ENCODE measurements at places on chromosomes 3 and 15.

DNA sequence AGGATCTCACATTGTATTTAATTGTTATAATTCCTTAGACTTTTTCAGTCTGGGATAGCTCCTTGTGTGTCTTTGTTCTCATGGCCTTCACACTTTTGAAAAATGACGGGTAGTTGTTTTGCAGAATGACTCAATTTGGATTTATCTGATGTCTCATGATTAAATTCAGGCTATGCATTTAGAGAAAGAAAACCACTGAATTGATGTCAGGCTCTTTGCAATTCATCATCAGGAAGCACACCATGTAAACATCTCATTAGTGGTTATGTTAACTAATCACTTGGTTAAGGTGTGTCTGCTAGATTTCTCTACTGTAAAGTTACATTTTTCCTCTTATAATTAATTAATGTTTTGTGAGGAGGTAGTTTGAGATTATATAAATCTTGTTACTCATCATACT, 8.0 kb upstream of the SLC22A13 start:
- H3K27me3 ChIP-seq: no peaks in the 10 kb centered on the region
- H3K27ac ChIP-seq: no peak overlapping the region
- no peak overlapping the region for H3K4me3 ChIP-seq
- no peak for DNase-seq

- no peak overlapping the region for H3K4me3 ChIP-seq
- no peaks in the 10 kb centered on the region for H3K27me3 ChIP-seq
- no peaks in the 10 kb centered on the region for H3K4me1 ChIP-seq
- DNase-seq: no peak
- no peaks in the 10 kb centered on the region for H3K36me3 ChIP-seq
- H3K27ac ChIP-seq: no peak overlapping the region
Observed at GRCh38 chr3:173870976-173871375, 473.4 kb downstream of the NLGN1 start.

- no peak for DNase-seq
- no peak overlapping the region for H3K4me3 ChIP-seq
- no peaks in the 10 kb centered on the region for H3K27me3 ChIP-seq
- no peak overlapping the region for H3K27ac ChIP-seq
- H3K4me1 ChIP-seq: no peaks in the 10 kb centered on the region
Observed at GRCh38 chr3:54322354-54322753, 200.0 kb downstream of the CACNA2D3 start.

GRCh38 chr3:49132437-49133225, at the start of gene LAMB2:
TSS of gene LAMB2 (minus strand) at chr3:49133050. CDS start at chr3:49132867, 183 bp downstream.
- 0 out of 2 replicates have a peak, but pooled peaks cover 4% of the 10 kb centered on the region for H3K4me1 ChIP-seq
- no peak within 1 kb of the TSS for H3K27ac ChIP-seq
- H3K4me3 ChIP-seq: peak within 1 kb of the TSS; percentile 73
- peaks cover 3% of the 10 kb centered on the region for H3K36me3 ChIP-seq

- H3K4me1 ChIP-seq: no peaks in the 10 kb centered on the region
- DNase-seq: no peak
- H3K4me3 ChIP-seq: no peak overlapping the region
- H3K27ac ChIP-seq: no peak overlapping the region
- no peaks in the 10 kb centered on the region for H3K36me3 ChIP-seq
Observed at GRCh38 chr3:100170486-100170885, 56.2 kb upstream of the FILIP1L start.

DNA sequence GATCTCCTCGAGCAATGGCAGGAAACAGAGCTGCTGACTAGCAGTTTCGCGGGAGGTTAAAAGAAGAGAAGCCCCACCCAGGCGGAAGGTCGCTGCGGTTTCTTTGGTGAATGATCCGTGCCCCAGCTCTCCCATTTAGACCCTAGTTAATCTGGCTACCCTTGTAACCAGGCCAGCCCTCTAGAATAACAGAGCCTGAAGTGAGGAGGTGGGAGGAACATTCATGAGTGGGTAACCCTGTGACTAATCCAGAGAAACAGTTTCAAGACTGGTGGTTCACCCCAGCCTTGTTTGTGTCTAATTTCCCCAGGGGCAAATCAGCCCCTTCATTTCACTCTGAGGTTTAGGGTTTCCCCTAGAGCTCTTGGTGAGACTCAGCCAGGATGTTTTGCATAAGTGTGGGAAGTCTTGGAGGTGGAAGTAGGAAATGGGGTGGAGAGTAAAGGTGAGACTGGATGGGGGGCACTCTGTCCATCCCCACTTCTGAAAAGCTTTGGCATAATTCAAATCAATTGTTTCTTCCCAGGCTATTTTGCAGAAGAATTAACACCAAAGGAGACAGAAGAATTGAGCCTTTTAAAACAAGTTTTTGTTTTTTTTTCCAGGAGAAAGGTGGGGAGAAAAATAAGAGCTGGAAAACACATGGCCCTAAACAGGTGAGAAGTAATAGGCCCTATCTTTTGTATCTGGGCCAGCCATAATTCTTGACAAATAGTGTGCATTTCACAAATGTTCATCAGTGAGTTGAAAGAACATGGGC, 303.1 kb downstream of the RPLP1 start:
- H3K36me3 ChIP-seq: no peaks in the 10 kb centered on the region
- H3K27ac ChIP-seq: no peak overlapping the region
- H3K27me3 ChIP-seq: no peaks in the 10 kb centered on the region
- H3K4me3 ChIP-seq: no peak overlapping the region
- no peaks in the 10 kb centered on the region for H3K4me1 ChIP-seq
- DNase-seq: no peak

GRCh38 chr15:57044072-57044702, 125.7 kb downstream of the TCF12 start:
- no peaks in the 10 kb centered on the region for H3K36me3 ChIP-seq
- no peak overlapping the region for H3K27ac ChIP-seq
- no peaks in the 10 kb centered on the region for H3K4me1 ChIP-seq
- no peak overlapping the region for H3K4me3 ChIP-seq
- no peak for DNase-seq

DNA sequence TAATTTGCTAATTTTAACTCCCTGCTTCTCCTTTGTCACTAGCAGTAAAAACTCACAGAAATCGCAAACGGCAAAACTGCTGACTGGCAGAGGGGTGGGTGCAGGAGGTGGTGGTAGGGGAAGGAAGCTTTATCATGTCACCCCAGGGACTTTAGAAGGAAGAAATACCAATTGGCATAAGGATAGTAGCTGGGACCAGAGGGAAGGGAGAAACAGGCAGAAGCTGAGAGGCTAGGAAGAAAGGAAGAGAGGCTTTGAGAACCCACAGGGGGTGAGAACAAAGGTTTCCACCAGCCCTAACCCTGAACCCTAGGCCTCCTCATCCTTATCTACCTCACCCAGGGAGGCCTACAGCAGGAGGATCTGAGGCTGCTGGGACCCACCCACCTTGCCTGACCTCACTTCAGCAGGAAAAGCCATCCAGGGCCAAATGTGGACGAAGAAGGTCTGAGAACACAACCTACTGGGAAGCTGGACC, 10.7 kb downstream of the ITGB5 start:
- H3K27me3 ChIP-seq: no peaks in the 10 kb centered on the region
- no peak overlapping the region for H3K27ac ChIP-seq
- H3K36me3 ChIP-seq: peaks cover 2% of the 10 kb centered on the region
- no peak for DNase-seq

DNA sequence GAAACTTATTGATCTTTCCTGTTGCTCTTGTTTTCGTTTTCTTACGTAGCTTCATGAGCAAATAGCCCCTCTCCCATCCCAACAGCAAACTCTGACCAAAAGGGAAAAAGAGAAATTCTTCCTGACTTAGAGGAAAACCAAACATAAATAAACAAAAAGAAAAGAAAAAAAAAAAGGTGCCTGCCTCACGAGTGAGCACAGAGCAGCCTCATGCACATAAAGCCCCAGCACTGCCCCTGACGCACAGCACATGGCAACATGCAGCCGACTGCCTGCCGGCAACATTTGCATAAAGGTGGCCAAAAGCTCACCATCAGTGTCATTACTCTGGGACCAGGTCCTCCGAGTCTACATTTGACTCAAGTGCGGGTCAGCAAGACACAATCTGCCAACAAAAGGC, 6.4 kb downstream of the POC1A start:
- no peak overlapping the region for H3K4me3 ChIP-seq
- peaks cover 2% of the 10 kb centered on the region for H3K4me1 ChIP-seq
- H3K27ac ChIP-seq: no peak overlapping the region
- DNase-seq: no peak
- peaks cover 33% of the 10 kb centered on the region for H3K36me3 ChIP-seq
- no peaks in the 10 kb centered on the region for H3K27me3 ChIP-seq

DNA sequence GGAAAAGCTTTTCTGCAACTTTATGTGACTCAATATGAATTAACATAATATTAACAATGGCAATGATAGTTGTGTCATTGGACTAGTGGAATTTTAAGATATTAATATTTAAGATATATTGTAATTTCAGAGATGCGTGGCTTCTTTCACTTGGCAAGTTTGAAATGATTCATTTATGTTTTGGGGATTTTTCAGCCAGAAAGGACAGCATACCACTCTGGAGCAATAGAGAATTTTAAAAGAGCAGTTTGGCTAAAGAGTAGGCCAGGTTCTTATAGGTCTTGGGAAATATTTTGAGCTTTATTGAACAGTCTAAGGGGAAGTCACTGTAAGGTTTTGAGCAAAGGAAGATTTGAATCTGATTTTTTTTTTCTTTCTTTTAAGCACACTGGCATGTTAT, 16.5 kb downstream of the GMPS start:
- H3K4me3 ChIP-seq: no peak overlapping the region
- H3K4me1 ChIP-seq: no peaks in the 10 kb centered on the region
- H3K36me3 ChIP-seq: no peaks in the 10 kb centered on the region
- H3K27ac ChIP-seq: no peak overlapping the region

DNA sequence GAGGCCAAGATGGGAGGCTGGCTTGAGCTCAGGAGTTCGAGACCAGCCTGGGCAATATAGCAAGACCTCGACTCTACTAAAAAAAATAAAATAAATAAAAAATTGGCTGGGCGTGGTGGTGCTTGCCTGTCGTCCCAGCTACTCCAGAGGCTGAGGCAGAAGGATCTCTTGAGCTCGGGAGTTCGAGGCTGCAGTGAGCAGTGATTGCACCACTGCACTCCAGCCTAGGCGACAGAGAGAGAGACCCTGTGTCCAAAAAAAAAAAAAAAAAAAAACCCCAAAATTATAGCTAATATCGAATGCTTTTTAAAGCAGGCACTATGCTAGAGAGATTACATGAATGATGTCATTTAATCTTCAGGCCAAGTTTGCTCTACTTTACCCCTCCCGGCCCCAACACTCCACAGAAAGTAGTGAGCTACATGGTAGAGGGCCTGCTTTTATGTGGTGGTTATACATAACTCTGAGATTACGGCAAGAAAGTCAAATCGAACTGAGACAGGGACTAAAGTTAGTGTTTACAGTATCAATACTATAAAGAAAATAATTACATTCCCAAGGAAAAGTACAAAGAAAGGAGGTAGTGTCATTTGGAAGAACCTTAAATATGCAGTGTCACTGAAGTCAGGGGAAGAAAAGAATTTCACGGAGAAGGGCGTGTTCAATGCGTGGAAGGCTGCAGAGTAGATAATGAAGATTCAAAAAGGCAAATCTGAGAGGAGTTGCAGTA, 1.1 kb downstream of the ADPGK start:
- peak overlapping the region; percentile 82 for H3K4me3 ChIP-seq
- no peaks in the 10 kb centered on the region for H3K4me1 ChIP-seq
- no peak for DNase-seq
- no peaks in the 10 kb centered on the region for H3K36me3 ChIP-seq
- no peaks in the 10 kb centered on the region for H3K27me3 ChIP-seq

GRCh38 chr3:119145500-119146167, at the start of gene TEX55:
TSS of gene TEX55 (plus strand) at chr3:119146165. CDS start at chr3:119146190, 25 bp downstream.
- no peaks in the 10 kb centered on the region for H3K36me3 ChIP-seq
- H3K27me3 ChIP-seq: no peaks in the 10 kb centered on the region
- H3K27ac ChIP-seq: no peak within 1 kb of the TSS
- no peak within 1 kb of the TSS for H3K4me3 ChIP-seq
- H3K4me1 ChIP-seq: no peaks in the 10 kb centered on the region

- no peaks in the 10 kb centered on the region for H3K27me3 ChIP-seq
- no peaks in the 10 kb centered on the region for H3K36me3 ChIP-seq
- no peak overlapping the region for H3K4me3 ChIP-seq
- no peak for DNase-seq
- no peak overlapping the region for H3K27ac ChIP-seq
Observed at GRCh38 chr15:83170474-83171165, 37.0 kb downstream of the HDGFL3 start.

GRCh38 chr3:31196881-31197364, 302.5 kb upstream of the GADL1 start:
- H3K36me3 ChIP-seq: no peaks in the 10 kb centered on the region
- H3K4me3 ChIP-seq: no peak overlapping the region
- no peaks in the 10 kb centered on the region for H3K27me3 ChIP-seq
- H3K27ac ChIP-seq: no peak overlapping the region

GRCh38 chr3:127750226-127751031, 71.9 kb downstream of the MGLL start:
- H3K27ac ChIP-seq: no peak overlapping the region
- H3K4me3 ChIP-seq: no peak overlapping the region
- no peak for DNase-seq
- H3K36me3 ChIP-seq: no peaks in the 10 kb centered on the region
- H3K27me3 ChIP-seq: no peaks in the 10 kb centered on the region
- H3K4me1 ChIP-seq: no peaks in the 10 kb centered on the region

DNA sequence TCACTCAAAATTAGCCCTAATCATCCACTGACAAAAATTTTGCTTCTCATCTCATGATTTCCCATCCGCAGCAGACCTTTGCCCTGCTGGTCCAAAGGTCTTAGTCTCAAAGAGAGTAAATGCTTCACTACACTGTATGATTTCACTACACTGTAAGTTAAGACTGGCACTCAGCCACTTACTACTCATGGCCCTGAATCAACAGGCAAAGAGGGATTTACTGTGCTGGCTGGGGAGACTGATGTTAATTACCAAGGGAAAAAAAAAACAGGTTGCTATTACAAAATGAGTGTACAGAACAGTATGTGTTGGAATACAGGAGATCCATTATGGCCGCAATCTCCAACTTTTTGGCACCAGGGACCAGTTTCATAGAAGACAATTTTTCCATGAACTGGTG, 214.8 kb downstream of the ZMAT3 start:
- no peak overlapping the region for H3K27ac ChIP-seq
- DNase-seq: no peak
- no peaks in the 10 kb centered on the region for H3K4me1 ChIP-seq
- H3K4me3 ChIP-seq: no peak overlapping the region

- H3K27ac ChIP-seq: no peak overlapping the region
- H3K4me3 ChIP-seq: no peak overlapping the region
- H3K4me1 ChIP-seq: peaks cover 6% of the 10 kb centered on the region
- H3K36me3 ChIP-seq: peaks cover 18% of the 10 kb centered on the region
Observed at GRCh38 chr3:50157827-50158529, 2.9 kb downstream of the SEMA3F start.

- no peaks in the 10 kb centered on the region for H3K27me3 ChIP-seq
- no peaks in the 10 kb centered on the region for H3K4me1 ChIP-seq
- no peak overlapping the region for H3K4me3 ChIP-seq
Observed at GRCh38 chr15:85354461-85354860, 25.9 kb upstream of the AKAP13 start.

GRCh38 chr3:8595695-8596115, 48.9 kb downstream of the SSUH2 start:
- DNase-seq: no peak
- H3K4me1 ChIP-seq: 0 out of 2 replicates have a peak, but pooled peaks cover 1% of the 10 kb centered on the region
- no peaks in the 10 kb centered on the region for H3K27me3 ChIP-seq
- no peak overlapping the region for H3K4me3 ChIP-seq

DNA sequence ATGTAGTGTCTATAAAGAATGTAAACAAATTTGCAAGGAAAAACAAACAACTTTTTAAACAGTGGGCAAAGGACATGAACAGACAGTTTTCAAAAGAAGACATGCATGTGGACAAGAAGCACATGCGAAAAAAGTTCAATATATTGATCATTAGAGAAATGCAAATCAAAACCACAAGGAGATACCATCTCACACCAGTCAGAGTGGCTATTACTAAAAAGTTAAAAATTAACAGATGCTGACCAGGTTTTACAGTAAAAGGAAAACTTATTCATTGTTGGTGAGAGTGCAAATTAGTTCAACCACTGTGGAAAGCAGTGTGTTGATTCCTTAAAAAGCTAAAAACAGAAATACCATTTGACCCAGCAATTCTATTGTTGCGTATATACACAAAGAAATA, 47.1 kb upstream of the LSAMP start:
- H3K27ac ChIP-seq: no peak overlapping the region
- no peak for DNase-seq
- H3K4me1 ChIP-seq: no peaks in the 10 kb centered on the region
- no peaks in the 10 kb centered on the region for H3K36me3 ChIP-seq
